ENCODE measurements at places on chromosomes 4 and X.

DNA sequence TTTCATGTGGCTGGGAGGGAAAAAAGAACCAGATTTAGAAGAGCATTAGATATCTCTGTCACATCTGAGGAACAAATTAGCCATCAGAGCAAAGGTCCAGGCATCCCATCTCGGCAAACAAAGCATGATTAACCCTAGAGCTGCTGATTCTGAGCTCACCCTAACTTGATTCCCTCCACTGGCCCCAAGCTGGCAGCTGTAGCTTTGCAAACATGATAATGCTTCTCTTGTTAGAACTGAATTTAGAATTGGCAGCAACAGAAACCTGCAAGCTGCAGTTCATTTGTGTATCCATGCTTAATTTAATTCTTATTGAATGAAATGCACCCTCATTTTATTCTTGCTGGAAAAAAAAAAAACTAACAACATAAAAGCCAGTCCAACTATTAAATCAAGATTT is 289.2 kb downstream of the IL1RAPL1 start:
- DNase-seq: no peak

DNA sequence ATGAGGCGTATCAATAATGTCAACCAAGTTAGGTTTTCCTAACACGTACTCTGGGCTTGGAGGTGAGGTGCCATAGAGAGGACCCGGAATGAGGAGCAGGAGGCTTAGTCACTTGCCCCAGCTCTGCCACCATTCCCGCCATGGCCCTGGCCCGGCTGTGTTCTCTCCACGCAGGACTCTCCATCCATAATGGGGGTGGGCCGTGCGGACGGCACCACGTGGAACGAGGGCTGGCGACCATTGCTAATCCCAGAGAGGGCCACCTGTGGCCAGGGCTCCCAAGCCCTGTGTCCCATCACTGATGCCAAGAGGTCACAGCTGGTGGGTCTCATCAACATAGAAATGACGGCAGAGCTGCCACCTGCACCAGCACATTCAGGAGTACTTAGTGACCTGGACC is 76.4 kb downstream of the JAKMIP1 start:
- DNase-seq: no peak

DNA sequence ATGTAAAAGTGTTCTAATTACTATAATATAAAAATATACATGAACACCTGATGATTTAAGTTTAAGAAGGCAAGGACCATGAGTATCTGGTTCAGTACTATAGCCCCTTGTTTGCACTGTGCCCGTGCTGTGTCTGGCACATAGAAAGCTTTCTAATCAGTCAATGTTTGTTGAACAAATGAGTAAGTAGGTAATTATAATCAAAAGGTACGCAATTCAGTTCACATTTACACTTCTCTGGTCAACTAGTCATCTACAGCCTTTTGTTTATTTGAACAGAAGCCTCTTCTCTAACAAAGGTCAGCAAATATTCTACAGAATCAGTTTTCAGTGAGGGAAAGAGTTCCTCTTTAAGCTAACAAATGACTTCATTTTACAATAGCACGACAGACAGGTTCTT is 523.3 kb downstream of the SMARCA1 start:
- no peak for DNase-seq

DNA sequence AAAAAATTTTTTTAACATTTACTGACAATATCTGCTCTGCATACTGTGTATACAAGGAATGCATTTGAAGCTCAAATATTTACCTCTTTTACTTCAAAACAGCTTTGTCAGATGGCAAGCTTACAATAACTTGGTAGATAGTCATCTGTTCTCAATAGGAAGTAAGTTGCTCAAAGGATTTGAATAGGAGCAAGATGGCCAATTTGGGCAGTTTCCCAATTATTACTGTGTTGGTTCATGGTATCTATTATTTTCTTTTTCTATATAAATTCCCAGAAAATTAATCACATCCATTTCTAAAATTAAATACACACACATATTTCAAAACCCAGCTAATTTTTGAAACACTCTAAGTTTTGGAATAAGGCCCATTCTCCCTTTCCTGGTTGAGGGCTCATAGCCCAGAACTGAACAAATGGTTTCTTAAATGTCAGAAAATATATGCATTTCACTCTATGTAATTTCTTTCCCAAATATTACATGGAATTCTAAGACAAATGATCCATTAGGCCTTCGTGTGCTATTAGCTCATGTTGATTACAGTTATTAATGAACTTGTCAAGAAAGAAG is 60.2 kb upstream of the BLTP1 start:
- no peak for DNase-seq

- no peak for DNase-seq
Observed at GRCh38 chrX:123581586-123581985, 151.3 kb downstream of the THOC2 start.

Data from DMS79 (cell line).